ENCODE measurements at places on chromosomes 2 and 18.

GRCh38 chr2:225006730-225007129 lies 35.5 kb downstream of the DOCK10 start:
- DNase-seq, result no peak

DNA sequence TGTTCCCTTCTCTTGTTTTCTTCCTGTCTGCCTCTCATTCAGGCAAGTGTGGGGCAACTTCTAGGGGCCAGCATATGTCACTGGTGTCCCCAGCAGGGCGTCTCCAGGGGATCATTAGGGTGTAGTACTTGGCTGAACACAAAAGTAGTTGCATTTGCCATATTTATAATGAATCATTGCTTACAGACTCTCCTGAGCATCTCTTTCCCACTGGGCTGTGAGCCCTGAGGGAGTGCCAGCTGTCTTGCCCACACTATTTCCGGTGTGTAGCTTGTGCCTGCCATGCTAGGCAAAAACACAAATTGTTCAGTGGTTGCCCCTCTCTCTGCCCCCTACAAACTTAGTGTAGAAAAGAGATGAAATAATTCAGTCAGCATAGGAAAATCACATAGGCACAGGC lies 40.8 kb upstream of the SCLY start:
- no peak for DNase-seq

- no peak for DNase-seq
Measured at GRCh38 chr18:10604182-10604581, 78.4 kb downstream of the NAPG start.

DNA sequence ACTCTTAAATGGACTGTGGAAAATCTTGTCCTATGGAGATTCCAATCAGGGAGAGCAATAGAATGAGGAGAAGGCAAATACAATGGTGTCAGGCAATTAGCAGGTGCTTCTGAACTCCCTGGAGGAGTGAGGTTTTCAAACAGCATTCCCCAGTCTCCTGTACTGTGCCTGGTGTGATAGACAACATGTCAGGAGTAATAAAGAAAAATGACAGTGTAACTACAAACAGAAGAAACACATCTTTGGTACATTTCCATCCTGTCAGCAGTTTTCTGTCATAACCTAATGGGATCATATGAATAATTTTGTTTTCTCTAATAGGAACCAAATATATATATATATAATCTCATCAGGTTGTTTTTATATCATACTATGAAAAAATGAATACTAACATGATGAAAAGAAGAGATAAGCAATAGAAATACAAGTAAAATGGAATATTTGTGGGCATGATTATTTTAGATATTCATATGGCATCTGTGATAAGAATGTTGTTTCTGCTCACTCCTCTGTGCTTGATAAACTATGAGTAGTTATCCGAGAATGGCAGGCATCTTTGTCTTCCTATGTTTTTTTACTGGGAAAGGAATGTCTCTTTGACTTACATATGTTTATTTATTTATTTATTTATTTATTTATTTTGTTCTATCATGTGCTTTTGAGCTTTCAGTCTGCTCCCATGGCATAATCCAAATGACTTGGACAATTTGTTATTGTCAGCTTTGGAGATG lies 441.7 kb downstream of the TXNL1 start:
- DNase-seq, result no peak

DNA sequence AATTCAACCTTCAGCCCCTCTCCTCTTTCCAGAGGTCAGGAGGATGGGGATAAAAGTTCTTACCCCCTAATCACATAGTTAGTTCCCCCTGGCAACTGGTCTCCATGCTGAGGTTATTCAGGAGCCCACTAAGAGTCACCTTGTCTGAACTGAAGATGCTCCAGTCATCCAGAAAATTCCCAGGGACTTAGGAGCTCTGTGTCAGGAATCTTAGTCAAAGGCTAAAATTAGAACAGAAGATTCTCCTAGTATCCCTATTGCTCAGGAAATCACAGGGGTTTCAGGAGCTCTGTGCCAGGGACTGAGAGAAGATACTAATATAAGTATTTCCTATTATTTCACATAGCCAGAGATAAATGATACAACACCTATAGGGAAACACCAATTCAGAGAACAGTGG lies 37.3 kb upstream of the LONRF2 start:
- DNase-seq, result no peak

DNA sequence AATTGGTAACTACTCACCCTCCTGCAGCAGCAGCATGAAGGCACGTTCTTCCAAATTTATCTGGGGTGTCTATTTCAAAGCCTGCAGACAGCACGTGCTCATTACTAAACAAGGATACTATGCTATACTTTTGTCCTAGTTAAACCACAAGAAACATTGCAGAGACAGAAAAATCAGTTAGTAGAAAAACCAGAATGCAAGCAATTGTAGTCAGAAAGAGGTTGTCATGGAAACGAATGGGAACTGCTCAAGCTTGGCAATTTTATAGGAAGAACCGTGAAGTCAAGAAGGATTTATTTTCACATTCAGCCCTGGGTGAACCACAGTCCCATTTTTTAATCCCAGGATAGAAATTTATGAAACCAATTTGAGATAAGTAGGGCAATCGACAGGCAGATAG lies 162.2 kb upstream of the PGAP1 start:
- no peak for DNase-seq

GRCh38 chr2:16176971-16177480 lies 236.7 kb downstream of the MYCN start:
- DNase-seq, result no peak

DNA sequence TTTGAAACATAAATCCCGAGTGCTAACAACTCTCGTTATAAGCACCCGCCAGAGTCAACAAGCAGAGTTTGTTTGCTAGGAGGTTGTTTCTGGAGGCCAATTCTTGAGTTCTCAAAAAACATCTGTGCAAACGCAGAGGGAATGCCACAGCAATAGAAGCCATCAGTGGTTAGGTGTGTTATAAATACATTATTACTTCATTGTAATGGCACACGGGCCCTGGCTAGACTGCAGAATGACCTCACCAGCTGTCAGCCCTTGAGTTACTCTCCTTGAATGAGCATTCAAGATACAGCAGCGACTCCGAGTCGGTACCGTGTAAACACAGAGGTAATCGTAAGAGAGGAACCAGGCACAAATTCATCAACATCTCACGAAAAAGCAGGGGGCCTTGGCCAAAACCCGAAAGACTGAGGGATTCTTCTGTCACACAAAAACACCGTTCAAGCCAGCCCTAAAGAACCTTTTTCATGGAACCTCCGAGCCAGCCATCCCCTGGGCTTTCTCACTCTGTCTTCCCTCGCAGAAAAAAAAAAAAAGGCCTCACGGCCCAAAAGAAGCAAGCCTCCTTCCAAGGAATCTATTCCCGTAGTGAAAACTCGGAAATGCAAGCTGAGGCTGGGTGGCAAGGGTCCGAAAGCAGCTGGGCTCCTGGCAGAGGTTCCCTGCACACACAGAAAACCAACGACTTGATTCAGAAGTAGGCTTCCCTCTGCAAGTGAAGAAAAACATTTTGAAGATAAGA lies 133.7 kb upstream of the MEIS1 start:
- DNase-seq, result peak; percentile 97

- peak; percentile 39 for DNase-seq
Measured at GRCh38 chr2:157777427-157777826, 98.7 kb downstream of the ACVR1 start.

DNA sequence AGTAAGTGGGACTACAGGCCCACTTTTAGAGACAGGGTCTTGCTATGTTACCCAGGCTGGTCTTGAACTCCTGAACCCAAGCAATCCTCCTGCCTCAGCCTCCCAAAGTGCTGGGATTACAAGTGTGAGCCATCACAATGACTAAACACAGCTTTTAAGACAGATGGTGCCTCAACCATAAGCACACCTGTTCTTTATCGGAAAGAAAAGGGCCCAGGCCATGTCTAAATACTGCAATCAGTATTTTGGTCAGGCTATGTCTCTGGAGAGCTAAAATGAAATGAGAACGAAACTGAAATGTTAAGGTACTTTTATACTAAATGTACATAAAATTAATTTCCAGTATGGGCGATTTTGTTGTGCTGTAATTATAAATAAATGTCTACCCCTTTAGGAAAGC lies 69.5 kb upstream of the SPTBN1 start:
- DNase-seq, result no peak

DNA sequence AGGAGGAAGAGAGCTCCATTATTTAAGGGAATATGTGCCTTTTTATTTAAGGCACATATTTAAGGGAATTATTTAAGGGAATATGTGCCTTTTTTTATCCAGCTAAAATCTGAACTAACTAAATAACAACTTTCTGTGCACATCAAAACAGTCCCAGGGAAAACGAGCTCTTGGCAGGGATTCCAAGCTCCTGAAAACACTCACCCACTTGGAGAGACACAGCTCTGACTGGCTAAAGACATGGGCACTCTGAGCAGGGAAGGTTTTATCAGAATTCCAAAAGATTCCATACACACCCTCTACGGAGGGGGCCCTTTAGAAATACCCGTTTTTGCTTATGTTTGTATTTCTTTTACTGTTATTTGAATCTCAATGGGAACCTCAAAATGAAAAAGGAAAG lies 181.0 kb downstream of the ZNF516 start:
- no peak for DNase-seq

DNA sequence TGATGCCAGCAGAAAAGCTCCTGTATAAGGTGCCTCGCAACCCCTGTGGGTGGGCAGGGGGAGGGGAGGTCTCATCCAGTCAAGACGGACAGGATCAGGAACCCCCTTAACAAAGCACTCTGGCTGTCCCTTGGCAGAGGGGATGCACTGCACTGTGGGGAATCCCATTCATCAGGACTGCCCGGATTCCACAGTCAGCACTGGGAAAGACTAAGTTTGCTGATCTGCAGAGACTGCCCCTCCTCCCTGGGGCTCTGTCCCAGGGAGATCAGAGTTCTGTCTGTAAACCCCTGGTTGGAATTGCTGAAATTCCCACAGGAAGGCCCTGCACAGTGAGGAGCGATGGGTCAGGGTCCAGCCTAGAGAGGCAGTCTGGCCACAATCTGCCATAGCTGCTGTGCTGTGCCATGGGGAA lies 149.5 kb upstream of the RBBP8 start:
- no peak for DNase-seq

DNA sequence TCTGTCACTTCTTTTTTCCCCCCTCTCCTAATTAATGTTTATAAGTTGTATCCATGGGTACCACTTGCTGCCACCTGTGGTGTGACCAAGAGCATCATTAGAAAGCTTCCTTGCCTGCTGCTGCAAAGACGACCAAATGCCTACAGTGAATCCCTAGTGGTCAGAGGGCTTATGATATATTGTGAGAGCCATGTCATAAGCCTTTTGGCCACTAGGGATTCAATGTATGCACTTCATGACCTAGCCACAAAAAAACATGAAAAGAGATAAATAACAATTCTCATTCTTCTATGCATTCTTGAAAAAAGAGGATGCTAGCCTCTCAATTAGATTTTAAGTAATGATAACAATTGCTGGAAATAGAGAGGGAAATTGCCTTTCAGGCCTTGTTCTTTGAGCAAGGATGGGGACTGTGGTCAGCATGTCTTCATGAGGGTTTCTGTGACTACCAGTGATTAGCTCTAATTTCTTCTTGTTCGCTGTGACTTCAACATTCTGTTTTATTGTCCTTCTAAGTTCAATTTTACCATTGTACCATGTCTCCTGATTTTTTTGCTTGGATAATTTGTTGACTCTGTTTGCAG lies 435.3 kb downstream of the TGIF1 start:
- DNase-seq, result no peak

GRCh38 chr2:15642011-15642814 lies 50.5 kb downstream of the DDX1 start:
- no peak for DNase-seq

- DNase-seq, result no peak
Measured at GRCh38 chr2:8307606-8308180, 374.2 kb upstream of the ID2 start.

GRCh38 chr2:233852056-233852455 lies 2.3 kb downstream of the HJURP start:
- no peak for DNase-seq

DNA sequence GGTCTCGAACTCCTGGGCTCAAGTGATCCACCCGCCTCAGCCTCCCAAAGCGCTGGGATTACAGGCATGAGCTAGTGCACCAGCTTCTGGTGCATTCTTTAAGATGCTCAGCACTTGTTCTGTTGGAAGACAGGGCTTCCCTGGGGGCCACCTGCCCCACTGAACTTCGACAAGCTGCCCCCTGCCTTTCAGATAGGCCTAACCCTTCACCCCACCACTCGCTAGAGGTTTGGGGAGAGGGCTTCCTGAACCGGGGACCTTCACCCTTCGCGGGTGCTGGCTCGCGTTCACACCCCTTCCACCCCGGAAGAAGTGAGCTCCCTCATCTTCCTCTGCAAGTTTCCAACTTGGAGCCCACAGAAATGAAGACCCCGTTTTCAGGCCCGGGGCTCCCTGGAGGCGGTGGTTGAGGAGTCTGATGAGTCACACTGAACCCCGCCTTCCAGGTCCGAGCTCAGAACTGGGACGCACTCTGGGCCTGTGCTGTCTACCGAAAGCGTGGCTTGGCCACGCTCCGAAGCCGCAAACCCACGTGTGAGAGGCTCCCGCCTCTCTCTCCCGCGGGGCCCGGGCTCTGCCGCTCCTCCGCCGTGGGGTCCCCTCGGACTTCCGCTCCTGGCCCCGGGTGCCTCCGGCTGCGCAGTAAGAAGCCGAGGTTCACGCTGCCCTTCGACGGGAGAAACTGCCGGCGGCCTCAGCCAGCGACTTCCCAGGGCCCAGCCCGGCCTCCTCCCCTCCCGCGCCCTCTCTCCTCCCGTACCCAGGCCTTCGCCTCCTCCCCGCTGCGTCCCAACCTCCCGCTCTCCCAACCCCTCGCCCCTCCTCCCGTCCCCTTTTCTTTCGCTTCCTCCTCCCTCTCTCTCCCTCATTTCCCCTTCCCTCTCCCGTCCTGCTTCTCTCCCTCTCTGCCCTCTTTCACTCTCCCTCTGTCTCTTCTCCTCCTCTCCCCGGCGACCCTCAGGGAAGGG lies 47.5 kb upstream of the SP3 start:
- DNase-seq, result no peak

- DNase-seq, result no peak
Measured at GRCh38 chr18:11820697-11821096, 30.5 kb upstream of the CHMP1B start.

DNA sequence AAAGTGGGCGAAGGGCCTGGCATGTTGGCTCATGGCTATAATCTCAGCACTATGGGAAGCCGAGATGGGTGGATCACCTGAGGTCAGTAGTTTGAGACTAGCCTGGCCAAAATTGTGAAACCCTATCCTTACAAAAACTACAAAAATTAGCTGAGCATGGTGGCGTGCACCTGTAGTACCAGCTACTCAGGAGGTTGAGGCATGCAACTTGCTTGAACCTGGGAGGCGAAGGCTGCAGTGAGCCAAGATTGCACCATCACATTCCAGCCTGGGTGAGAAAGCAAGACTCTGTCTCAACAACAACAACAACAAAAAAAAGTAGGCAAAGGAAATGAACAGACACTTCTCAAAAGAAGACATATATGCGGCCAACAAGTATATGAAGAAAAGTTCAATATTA lies 196.5 kb downstream of the RAB3GAP1 start:
- no peak for DNase-seq

- DNase-seq, result no peak
Measured at GRCh38 chr2:168565112-168565511, 109.0 kb downstream of the CERS6 start.

DNA sequence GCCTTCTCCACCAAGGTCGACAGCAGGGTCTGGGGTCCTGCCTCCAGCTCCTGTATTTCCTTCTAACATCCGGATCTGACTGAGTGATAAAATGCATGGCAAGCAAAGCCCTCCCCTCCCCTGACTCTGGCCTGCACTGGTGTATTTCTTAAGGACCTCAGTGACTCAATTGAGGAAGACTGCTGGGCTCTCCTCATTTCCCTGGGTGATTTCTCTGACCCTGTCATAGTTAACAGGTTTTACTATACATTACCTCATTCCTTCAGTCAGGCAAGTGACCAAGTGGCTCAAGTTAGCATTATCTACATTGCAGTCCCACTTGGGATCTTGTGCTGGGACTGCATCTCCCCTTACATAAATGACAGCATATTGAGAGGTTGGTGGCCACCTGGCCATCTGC lies 38.8 kb upstream of the CCBE1 start:
- no peak for DNase-seq

All from DMS79 treated with DMSO at 0.1 percent for 48 hours (cell line).